Suppressor macrophage (primary cell): ENCODE measurements at places on chromosomes 2 and 18.

GRCh38 chr18:11548916-11549551 lies 60.4 kb upstream of the SLC35G4 start:
- no peak for DNase-seq

GRCh38 chr2:211468877-211469663 lies 912.7 kb downstream of the CPS1 start:
- DNase-seq, result no peak

- no peak for DNase-seq
Measured at GRCh38 chr2:98180456-98180855, 93.5 kb downstream of the VWA3B start.

DNA sequence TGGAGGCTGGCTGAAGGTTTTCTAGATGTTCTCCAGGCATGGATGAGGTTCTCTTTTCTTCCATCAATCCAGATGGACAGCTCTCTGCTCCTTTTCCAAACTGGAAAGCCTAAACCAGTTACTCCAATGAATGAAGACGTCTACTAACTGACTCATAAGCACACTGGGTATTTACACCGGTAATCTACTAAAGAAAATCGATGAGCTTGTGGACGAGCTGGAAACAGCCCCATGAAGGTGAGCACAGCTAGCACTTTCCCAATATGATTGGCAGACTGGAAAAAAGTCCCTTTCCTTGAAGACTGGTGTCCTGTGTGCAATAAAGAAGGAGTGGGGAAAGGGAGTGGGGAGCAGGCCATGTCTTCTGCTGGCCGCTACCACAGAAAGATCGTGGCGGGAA lies 84.0 kb downstream of the ACTR2 start:
- DNase-seq, result no peak
